ENCODE measurements at places on chromosomes 4 and X.

- DNase-seq, result no peak
Measured at GRCh38 chr4:117550085-117550484, 464.7 kb upstream of the TRAM1L1 start.

DNA sequence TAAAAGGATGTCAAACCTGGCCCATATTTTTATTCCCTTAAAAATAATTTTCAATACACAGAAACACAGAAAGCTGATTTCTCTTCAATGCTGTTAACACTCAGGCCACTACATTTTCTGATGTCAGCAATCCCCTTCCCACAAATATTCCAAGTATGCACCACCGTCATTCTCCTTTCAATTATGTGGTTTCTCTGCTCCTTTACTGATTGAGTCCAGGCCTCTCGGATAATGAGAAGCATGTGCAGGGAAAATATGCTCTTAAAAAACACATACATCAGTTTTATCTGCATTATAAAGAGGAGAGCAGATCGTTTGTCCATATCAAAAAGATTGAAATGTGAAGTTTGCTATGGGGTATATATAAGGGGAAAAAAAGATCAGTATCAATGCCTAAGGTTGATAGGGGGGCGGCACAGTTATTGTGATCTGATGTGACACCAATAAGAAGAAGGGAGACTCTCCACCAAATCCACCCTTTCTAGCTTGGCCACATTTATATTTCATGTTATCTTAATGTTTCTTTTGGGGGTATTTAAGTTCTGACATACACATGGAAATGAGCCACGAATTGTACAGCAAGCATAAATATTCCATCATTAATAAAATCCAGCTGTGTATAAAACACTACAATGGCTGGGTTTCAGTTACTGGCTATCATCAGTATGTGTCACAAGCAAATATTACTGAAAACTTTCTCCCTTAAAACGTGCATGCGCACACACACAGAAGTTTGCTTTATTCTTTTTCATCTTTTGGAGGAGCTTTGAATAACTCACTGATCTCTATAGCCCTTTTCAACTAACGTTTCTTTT, 6.4 kb downstream of the AMOT start:
- no peak for DNase-seq

DNA sequence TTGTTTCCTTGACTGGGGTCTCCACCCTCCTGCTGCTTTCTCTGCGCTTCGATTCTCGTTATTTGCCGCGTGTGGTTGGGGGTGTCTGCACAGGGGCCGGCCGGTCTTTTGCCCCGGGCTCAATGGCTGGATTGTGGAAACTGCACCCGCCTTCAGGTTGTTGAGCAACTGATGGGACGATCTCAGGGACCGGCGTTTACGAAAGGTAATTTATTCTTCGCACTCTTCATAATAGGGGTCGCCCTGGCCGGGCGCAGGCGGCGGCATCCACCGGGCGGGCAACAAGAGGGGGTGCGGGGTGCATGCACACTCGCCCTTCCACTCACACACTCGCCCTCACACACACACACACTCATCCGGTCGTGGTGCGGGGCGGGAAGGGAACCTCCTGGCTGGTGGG, 1.4 kb downstream of the ADGRL3 start:
- DNase-seq, result no peak

GRCh38 chr4:74418063-74418670, 26.8 kb upstream of the AREG start:
- no peak for DNase-seq

DNA sequence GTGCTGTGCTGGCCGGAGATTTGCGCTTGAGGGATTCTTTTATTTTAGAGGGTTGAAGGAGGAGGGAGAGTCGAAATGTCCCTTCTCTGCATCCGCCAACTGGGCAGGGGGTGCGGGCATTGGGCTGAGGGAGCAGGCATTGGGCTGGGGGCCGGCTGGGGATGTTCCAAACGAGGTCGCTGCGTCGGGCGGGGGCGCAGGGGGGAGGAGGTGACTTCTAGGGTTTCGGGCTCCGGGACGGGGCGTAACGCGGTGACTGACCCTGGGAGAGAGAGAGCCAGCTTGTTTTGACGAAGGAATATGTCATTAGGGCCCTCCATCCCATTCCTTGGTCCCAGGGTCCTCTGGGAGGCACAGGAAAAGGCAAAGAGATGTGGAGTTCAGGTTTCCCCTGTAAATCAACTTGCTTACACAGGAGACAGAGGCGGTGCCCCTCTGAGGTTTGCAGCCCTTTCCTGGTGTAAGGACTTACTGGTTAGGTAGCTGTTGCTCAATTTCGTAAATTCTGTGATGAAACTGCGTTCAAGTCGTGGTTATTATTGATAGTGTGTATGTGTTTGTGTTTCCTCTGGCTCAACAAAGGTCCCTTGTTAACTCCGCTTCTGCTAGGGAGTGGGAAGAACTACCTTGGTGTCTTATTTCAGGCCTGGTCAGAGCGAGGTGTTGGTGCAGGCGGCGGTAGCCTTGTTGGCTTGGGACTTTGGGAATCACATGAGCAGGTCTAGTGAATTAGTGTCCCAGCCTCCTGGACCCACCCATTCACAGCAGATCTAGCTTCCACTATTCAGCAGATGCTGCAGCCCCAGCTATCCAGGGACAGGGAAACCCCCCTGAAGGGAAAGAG, 716 bp downstream of the FHIP1A start:
- no peak for DNase-seq

GRCh38 chr4:77126809-77127208, 30.2 kb upstream of the CCNG2 start:
- no peak for DNase-seq

- DNase-seq, result no peak
Measured at GRCh38 chrX:32397562-32398216, 813.7 kb downstream of the DMD start.

- DNase-seq, result no peak
Measured at GRCh38 chr4:95672811-95673210, 124.0 kb upstream of the UNC5C start.

GRCh38 chr4:94701631-94702300, 56.0 kb upstream of the BMPR1B start:
- DNase-seq, result no peak

DNA sequence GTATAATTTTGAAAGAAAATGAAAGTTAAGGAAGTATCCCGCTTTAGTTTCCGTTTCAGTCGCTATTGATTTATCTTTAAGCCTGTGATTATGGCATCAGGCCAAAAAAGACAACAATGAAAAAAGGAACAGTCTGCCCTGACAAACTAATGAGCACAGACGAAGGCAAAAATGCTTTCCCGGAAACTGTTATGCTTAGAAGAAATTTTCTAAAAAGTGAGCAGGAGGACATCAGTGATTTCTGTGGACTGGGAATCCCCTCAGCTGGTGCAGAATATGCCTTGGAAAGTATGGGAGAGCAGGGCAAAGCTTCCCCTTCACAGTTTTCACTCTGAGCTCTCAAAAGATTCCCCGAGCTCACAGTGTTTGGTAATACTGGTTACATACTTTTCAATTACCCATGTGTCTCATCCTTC, 5.1 kb upstream of the CXCL10 start:
- no peak for DNase-seq

- DNase-seq, result no peak
Measured at GRCh38 chr4:138650929-138651448, 364.6 kb upstream of the NOCT start.

DNA sequence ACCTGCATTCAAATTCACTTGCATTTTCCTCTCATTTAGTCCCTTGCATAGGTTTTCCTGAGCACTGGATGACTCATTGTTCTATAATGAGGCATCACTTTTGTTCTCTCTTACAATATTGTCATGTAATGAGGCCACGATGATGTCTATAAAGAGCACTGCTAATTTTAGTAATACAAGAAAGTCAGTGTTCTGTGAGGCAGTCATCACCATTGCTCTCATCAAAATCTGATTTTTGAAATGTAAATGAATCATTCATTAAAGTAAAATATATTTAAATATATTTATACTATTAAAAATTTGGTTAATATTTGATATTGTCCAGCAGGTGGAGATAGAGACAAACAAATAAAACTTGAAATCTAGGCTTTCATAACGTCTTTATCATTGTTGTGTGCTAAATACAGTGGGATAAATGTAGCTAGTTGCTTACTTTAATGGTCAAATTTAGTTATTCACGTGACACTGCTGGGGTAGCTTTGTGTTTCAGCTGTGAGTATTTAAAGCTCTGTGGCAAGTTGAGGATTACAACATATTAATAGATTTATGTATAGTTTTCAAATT, 15.4 kb downstream of the HMGB2 start:
- no peak for DNase-seq

DNA sequence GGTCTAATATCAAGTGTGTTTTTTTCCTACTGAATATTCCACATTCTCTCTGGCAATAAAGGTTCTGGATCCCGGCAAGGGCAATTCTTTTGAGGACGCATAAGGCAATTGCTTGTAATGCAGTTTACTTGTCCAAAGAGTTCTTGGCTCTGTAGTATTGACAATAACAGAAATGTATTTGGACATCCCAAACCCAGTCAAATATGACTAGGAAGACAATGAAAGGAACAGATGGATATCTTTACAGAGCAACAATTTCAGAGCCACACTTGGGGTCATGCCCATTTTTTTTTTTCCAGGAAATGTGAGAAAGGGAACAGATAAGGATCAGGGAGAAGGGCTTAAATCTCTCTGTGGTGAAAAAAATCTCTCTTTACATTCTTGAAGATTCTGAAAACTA, 12.2 kb downstream of the GK2 start:
- no peak for DNase-seq

GRCh38 chr4:61451935-61452334, 251.8 kb downstream of the ADGRL3 start:
- DNase-seq, result no peak

GRCh38 chr4:89121387-89122068, 10.2 kb downstream of the TIGD2 start:
- DNase-seq, result no peak

All from activated CD8-positive, alpha-beta memory T cell treated with anti-CD3 and anti-CD28 coated beads, Interleukin-2, amount 10 ng/mL, durations not matched to agents 7 days and 5 days (primary cell).